Neural crest cell (in vitro differentiated cells): ENCODE measurements at places on chromosomes 2 and 18. TPM values are rescaled to one million over a fixed set of nuclear protein-coding genes. Genes with fewer than 3 reads are reported as not detected.

GRCh38 chr2:232372231-232373208 is 6.0 kb upstream of the ALPP start:
- peaks cover 14% of the 10 kb centered on the region for H3K4me1 ChIP-seq
- no peak overlapping the region for H3K4me3 ChIP-seq
- no peaks in the 10 kb centered on the region for H3K36me3 ChIP-seq
- no peak overlapping the region for H3K27ac ChIP-seq
- no peak for DNase-seq

GRCh38 chr2:96146881-96147592 is 1.8 kb upstream of the DUSP2 start:
- H3K4me3 ChIP-seq = peak overlapping the region; percentile 38
- no peak overlapping the region for H3K27ac ChIP-seq
- H3K4me1 ChIP-seq = peaks cover 16% of the 10 kb centered on the region
- no peaks in the 10 kb centered on the region for H3K36me3 ChIP-seq
- DNase-seq = no peak

The RAB6C gene
- 0.16 TPM in 1 of 2 replicates, not detected in the other for total RNA-seq

- H3K36me3 ChIP-seq = no peaks in the 10 kb centered on the region
- peaks cover 2% of the 10 kb centered on the region for H3K27me3 ChIP-seq
Measured at GRCh38 chr2:224283466-224283965, 118.4 kb downstream of the FAM124B start.

- peak; percentile 42 for DNase-seq
- H3K27ac ChIP-seq = no peak overlapping the region
- peaks cover 6% of the 10 kb centered on the region for H3K27me3 ChIP-seq
- no peak overlapping the region for H3K4me3 ChIP-seq
Measured at GRCh38 chr2:240989451-240990265, 8.8 kb upstream of the SNED1 start.

DNA sequence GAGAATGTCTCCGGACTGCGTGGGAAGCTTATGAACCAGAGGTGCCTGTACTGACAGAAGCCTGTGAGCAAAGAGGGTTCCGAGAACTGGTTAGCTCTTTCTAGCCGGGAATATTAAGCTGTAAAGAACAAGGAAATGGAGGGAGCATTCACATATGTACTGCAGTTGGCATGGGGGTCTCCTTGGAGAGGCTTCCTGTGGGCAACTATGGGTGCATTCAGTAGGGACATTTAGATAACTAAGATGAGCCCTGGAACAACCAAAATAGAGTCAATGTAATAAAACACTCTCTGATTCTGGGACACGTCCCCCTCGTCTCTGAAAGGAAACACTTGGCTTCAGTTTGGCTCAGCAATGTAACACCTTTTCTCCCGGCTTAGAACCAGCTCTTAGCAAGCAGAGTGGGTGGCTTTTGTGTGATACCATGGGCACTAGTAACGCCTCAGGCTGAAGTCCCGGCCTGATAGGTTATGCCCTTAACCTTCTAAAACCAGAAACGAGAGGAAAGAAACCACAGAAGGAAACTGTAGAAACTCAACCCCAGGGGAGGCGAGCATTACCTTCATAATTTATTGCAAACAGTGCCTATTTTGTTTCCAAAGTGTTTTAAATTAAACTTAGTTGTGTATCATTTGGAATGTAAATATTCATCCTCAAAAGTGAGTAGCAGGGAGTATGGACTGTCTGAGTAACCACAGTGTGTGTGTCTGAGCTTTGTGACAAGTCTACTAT is 48.8 kb upstream of the LPIN2 start:
- no peak for DNase-seq
- H3K4me1 ChIP-seq = peaks cover 39% of the 10 kb centered on the region
- H3K27ac ChIP-seq = no peak overlapping the region
- H3K36me3 ChIP-seq = no peaks in the 10 kb centered on the region
- no peak overlapping the region for H3K4me3 ChIP-seq

GRCh38 chr18:69349912-69350597 is 50.6 kb upstream of the DOK6 start:
- no peak overlapping the region for H3K4me3 ChIP-seq
- H3K27ac ChIP-seq = no peak overlapping the region
- peaks cover 4% of the 10 kb centered on the region for H3K4me1 ChIP-seq
- DNase-seq = no peak
- no peaks in the 10 kb centered on the region for H3K27me3 ChIP-seq

- H3K27me3 ChIP-seq = no peaks in the 10 kb centered on the region
- no peaks in the 10 kb centered on the region for H3K4me1 ChIP-seq
- H3K27ac ChIP-seq = no peak overlapping the region
- H3K36me3 ChIP-seq = peaks cover 17% of the 10 kb centered on the region
- peak; percentile 16 for DNase-seq
Measured at GRCh38 chr2:230762317-230762896, 49.8 kb downstream of the CAB39 start.

- H3K27me3 ChIP-seq = peaks cover 1% of the 10 kb centered on the region
- H3K4me1 ChIP-seq = peaks cover 14% of the 10 kb centered on the region
- DNase-seq = no peak
- peak overlapping the region; percentile 52 for H3K27ac ChIP-seq
- no peak overlapping the region for H3K4me3 ChIP-seq
Measured at GRCh38 chr2:74816540-74817303, 17.2 kb upstream of the HK2 start.

DNA sequence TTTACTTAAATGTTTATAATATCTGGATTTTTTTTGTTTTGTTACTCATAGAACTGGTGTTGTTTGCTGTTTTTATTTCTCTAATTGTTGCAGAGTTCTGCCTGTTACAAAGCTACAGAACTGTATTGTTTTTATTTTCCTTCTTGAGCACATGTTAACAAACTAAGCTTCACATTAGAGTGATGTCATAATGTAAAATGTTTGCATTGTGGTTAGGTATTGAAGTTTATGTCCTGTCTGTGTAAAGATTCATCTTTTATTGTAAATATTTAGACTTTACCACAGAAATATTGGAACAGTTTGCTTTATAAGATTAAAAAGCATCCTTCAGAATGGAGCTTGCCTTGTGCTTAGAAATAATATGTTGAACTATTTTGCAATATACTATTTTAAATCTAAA is 67.7 kb downstream of the CLIP4 start:
- no peak for DNase-seq
- no peaks in the 10 kb centered on the region for H3K27me3 ChIP-seq
- no peak overlapping the region for H3K27ac ChIP-seq
- H3K4me1 ChIP-seq = peaks cover 4% of the 10 kb centered on the region

DNA sequence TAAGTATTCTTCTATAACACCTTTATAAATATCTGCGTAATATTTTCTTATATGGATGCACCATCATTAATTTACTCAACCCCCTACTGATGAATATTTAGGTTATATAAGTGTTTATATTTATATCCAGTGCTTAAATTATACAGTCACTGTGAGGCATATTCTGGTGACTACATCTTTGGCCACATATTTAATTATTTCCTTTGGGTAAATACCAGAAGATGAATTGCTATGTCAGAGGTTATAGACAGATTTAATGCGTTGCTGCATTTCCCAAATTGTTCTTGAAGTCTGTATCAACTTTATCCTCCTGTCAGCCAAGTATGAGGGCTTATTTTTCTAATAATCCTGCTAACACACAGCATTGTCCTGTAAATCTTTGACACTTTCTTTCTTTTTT is 18.7 kb downstream of the DYSF start:
- H3K4me1 ChIP-seq = peaks cover 11% of the 10 kb centered on the region
- H3K4me3 ChIP-seq = no peak overlapping the region
- DNase-seq = no peak
- peaks cover 39% of the 10 kb centered on the region for H3K27me3 ChIP-seq

DNA sequence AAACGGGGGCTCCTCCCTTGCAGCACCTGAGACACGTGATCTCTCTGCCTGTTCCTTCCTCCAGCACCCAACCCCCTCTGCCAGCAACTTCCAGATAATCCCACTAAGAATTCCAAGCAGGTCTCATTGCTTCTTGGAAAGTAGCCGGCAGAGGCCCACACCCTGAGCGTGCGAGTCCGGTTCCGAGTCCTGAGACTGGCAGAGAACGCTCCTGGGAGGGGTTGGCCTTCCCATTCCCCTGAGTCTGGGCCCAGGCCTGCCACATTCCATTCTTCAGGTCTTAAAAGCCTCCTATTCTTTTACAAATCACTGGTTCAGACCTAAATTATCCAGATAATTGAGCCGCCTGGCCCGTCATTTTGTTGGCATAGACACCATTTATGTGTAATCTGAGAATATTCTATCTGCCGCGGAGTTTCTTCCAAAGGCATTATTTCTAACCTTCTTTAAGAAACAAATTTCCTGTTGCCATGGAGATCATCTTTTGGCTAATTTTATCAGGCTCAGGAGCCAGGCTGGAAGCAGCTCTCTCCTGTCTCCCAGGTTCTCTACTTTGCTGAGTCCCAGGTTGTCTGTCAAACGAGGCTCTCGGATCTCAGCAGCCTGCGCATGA is 165.4 kb downstream of the MYCN start:
- no peak overlapping the region for H3K27ac ChIP-seq
- no peak overlapping the region for H3K4me3 ChIP-seq
- no peaks in the 10 kb centered on the region for H3K36me3 ChIP-seq
- no peak for DNase-seq
- H3K27me3 ChIP-seq = no peaks in the 10 kb centered on the region

- DNase-seq = peak; percentile 61
- H3K27ac ChIP-seq = peak overlapping the region; percentile 96
- peak overlapping the region; percentile 82 for H3K4me3 ChIP-seq
- no peaks in the 10 kb centered on the region for H3K27me3 ChIP-seq
- peaks cover 76% of the 10 kb centered on the region for H3K4me1 ChIP-seq
Measured at GRCh38 chr2:11499081-11499743, 33.3 kb upstream of the E2F6 start.

- H3K27ac ChIP-seq = no peak overlapping the region
- H3K27me3 ChIP-seq = no peaks in the 10 kb centered on the region
- no peaks in the 10 kb centered on the region for H3K4me1 ChIP-seq
- no peak overlapping the region for H3K4me3 ChIP-seq
- peaks cover 3% of the 10 kb centered on the region for H3K36me3 ChIP-seq
Measured at GRCh38 chr2:142742371-142743214, 134.9 kb upstream of the KYNU start.

- no peak overlapping the region for H3K27ac ChIP-seq
- no peaks in the 10 kb centered on the region for H3K27me3 ChIP-seq
- H3K4me1 ChIP-seq = peaks cover 16% of the 10 kb centered on the region
- no peak overlapping the region for H3K4me3 ChIP-seq
- no peak for DNase-seq
Measured at GRCh38 chr2:151049746-151050145, 211.9 kb downstream of the RBM43 start.

The TCF7L1 gene
- 40.3 and 41.8 TPM in 2 replicates for total RNA-seq

DNA sequence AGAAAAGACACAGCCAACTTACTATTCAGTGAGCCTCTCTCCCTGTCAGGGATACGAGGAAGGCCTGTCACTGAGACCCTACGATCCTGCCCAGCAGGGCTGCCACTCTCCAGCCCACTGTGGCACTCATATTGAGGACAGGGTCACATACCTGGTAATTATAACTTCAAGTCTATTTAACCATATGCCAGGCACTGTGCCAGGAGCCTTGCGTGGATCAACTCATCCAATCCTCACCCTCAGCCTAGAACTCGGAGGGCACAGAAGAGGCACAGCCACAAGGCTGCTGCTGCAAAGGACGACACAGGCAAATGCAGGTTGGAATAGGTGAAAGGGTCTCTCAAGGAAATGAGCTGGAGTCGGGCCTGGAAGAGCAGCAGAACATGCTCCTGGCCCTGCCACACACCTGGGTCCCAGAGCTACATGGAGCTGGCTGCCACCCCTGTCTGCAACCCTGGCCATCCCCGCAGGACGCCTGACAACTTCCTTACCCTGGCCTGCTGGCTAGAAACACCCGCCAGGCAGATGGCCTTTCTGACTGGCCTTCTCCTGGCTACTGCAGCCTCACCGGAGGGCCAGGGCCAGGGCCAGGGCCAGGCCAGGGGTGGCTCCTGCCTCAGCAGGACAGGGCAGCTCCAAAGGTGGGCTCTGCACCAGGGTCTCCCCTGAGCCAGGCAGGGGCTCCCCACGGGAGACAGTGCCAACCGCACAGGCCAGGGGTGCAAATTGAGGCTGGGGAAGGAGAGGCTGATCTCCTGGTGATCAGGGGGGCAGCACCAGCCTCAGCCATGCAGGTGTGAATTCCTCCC is 32.1 kb upstream of the SLC66A3 start:
- H3K27me3 ChIP-seq = peaks cover 5% of the 10 kb centered on the region
- H3K36me3 ChIP-seq = no peaks in the 10 kb centered on the region
- no peak overlapping the region for H3K27ac ChIP-seq
- no peaks in the 10 kb centered on the region for H3K4me1 ChIP-seq

GRCh38 chr18:40338284-40338683 is 1616.8 kb upstream of the PIK3C3 start:
- H3K27ac ChIP-seq = no peak overlapping the region
- H3K27me3 ChIP-seq = no peaks in the 10 kb centered on the region
- no peak for DNase-seq

DNA sequence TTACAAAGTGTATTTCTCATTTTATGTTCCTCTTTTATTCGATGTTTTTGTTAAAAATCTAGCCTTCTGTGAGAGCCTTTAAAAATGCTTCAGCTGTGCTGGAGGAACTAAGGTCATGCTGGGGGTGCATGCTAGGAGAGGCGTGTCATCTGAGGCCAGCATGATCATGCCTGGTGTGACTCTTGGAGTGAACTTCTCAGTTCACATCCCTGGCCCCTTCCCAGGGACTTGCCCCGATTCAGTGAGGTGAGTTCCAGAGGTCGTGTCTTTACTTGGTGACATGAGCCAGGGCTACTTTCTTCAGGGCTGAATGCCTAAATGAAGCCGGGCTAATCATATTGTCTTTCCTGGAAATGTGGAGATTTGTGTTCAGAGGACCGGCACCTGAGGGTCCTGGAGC is 264.9 kb downstream of the MREG start:
- no peaks in the 10 kb centered on the region for H3K27me3 ChIP-seq
- H3K36me3 ChIP-seq = no peaks in the 10 kb centered on the region
- no peak overlapping the region for H3K4me3 ChIP-seq
- peaks cover 4% of the 10 kb centered on the region for H3K4me1 ChIP-seq
- DNase-seq = no peak
- no peak overlapping the region for H3K27ac ChIP-seq

The GPC1 gene
- total RNA-seq = 88.6 and 89.9 TPM in 2 replicates

GRCh38 chr2:74457549-74458131 is 598 bp upstream of the WBP1 start:
- peaks cover 5% of the 10 kb centered on the region for H3K36me3 ChIP-seq
- peaks cover 46% of the 10 kb centered on the region for H3K4me1 ChIP-seq
- H3K27ac ChIP-seq = peak overlapping the region; percentile 73
- H3K27me3 ChIP-seq = peaks cover 9% of the 10 kb centered on the region
- peak; percentile 47 for DNase-seq
